Smooth muscle cell of the coronary artery (primary cell): ENCODE measurements at places on chromosomes 6 and 20. TPM values are rescaled to one million over a fixed set of nuclear protein-coding genes. Genes with fewer than 3 reads are reported as not detected.

PXMP4 gene
- total RNA-seq: 4.5 and 9.1 TPM in 2 replicates

KCNK15 gene
- total RNA-seq: 1.1 and 14.9 TPM in 2 replicates

LY6G6D gene
- not detected in 2 replicates for total RNA-seq

OLIG3 gene
- total RNA-seq: not detected in 2 replicates

WFDC5 gene
- not detected in 2 replicates for total RNA-seq

FHL5 gene
- total RNA-seq: not detected in 2 replicates

KHDC1L gene
- total RNA-seq: not detected in 2 replicates

HLA-DRA gene
- total RNA-seq: 0.82 TPM in 1 of 2 replicates, not detected in the other

GJA10 gene
- not detected in 2 replicates for total RNA-seq

MEP1A gene
- not detected in 2 replicates for total RNA-seq

FAXC gene
- total RNA-seq: 0.15 and 0.23 TPM in 2 replicates

THBD gene
- 8.9 and 27.5 TPM in 2 replicates for total RNA-seq

C20orf202 gene
- total RNA-seq: not detected in 2 replicates

CLIC5 gene
- total RNA-seq: 0.12 TPM in 1 of 2 replicates, not detected in the other

APCDD1L gene
- total RNA-seq: 2.5 and 26.5 TPM in 2 replicates
